Psoas muscle (tissue), 8 donors: ENCODE measurements at places on chromosomes 6 and 20.

GRCh38 chr6:53628354-53629119 is 37.0 kb downstream of the KLHL31 start:
- no peak for DNase-seq
- peaks cover 2% of the 10 kb centered on the region for H3K27me3 ChIP-seq
- no peak overlapping the region for H3K4me3 ChIP-seq

GRCh38 chr6:36944650-36945049 is 9.9 kb upstream of the PI16 start:
- H3K4me3 ChIP-seq = no peak overlapping the region
- DNase-seq = no peak
- no peaks in the 10 kb centered on the region for H3K36me3 ChIP-seq
- H3K27me3 ChIP-seq = no peaks in the 10 kb centered on the region
- H3K4me1 ChIP-seq = no peaks in the 10 kb centered on the region

GRCh38 chr6:165843121-165843520 is 180.1 kb upstream of the PDE10A start:
- H3K27ac ChIP-seq = no peak overlapping the region
- H3K4me3 ChIP-seq = no peak overlapping the region
- DNase-seq = no peak
- H3K4me1 ChIP-seq = no peaks in the 10 kb centered on the region

DNA sequence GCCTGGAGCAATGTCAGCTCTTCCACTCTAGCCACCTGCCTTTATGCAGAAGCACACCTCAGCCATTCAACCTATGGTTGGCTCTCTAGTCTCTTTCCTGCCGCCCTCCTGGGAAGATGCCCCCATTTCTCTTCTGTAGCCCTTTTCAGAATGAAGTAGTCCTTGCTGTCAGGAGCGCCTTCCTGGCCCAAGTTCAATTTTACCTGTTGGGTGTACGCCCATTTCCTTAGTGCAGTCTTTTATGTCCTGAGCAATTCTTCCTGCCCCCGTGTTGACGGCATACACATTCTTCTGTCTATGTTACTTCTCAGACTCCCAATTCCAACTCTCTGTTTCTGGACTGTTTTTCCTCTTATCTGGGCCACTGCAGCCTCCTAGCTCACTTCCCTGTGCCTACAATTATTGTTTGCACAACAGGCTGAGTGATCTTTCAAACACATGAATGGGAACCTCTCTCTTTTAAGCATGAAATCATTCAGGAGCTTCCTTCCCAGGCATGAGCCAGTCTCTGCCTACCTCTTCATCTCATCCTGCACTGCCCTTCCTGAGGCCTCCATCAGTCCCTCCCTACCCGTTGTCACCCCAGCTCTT is 389.2 kb downstream of the CD83 start:
- no peaks in the 10 kb centered on the region for H3K27me3 ChIP-seq
- H3K36me3 ChIP-seq = no peaks in the 10 kb centered on the region
- DNase-seq = no peak

DNA sequence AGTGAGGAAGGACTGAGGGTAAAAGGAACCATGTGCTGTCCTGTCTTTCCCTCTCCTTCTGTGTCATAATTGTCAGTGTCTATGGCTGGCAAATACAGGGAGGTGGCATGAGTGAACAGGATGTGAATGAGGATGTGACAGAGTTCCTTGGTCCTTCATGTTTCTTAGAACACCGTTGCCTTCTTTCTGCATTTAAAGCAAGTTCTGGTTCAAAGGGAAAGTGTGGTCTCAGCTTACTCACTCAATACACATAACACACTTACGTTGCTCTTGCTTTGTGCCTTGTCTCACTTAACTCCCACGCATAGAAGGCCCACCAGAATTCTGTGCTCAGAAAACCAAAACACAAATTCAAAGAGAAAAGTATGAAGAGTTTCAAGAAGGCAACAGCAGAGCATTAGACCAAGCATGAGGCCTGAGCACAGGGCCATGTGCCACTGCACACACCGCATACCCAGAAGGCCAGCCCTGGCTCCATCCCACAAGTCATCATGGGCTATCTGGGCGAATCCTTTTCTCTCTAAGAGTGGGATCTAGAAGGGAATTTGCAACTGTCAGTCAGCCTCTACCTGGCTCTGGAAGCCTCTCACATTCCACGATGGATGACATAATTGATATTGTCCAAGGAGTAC is 38.9 kb upstream of the SAYSD1 start:
- H3K4me1 ChIP-seq = no peaks in the 10 kb centered on the region
- no peak for DNase-seq
- no peak overlapping the region for H3K27ac ChIP-seq
- no peaks in the 10 kb centered on the region for H3K27me3 ChIP-seq
- H3K4me3 ChIP-seq = no peak overlapping the region
- H3K36me3 ChIP-seq = no peaks in the 10 kb centered on the region

- H3K4me1 ChIP-seq = no peaks in the 10 kb centered on the region
- H3K27me3 ChIP-seq = no peaks in the 10 kb centered on the region
- no peak overlapping the region for H3K27ac ChIP-seq
- H3K36me3 ChIP-seq = no peaks in the 10 kb centered on the region
These were observed 46.8 kb upstream of the RNF146 start for GRCh38 chr6:127219869-127220268.

DNA sequence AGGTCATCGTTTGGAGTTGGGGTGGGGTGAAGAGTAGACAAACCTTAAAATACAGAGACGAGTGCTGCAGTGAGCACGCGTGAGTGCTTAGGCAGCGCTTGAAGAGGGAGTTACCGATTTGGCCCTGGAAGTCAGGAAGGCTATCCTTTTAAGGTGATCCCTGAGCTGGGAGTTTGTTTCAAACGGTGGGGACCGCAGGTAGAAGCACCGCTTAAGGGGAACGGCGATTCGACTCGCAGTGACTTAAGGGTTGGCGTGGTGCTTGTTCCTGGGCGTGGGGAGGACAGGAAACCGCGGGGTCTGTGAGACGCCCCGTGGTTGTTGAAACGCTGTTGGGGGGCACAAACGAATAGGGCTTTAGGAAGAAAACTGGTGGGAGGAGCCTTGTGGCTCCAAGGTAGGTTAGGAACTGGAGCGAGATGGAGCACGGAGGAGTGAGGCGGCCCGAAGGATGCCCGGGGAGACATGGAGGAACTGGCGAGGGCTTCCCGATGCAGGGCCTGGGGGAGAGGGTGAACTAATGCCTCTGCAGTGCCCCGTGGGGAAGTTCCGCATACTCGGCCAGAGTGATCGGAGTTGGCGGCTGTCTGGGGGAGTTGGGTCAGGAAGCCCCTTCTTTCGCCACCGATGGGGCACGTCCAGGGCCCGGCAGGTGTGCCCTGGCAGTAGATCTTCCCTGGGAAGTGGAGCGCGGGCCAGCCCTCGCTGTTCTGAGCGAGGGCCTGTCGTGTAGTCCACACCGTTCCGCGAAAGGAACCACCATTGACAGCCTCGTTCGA is 1.3 kb upstream of the CDYL start:
- H3K4me3 ChIP-seq = peak overlapping the region; percentile 71
- H3K4me1 ChIP-seq = peaks cover 5% of the 10 kb centered on the region
- no peaks in the 10 kb centered on the region for H3K27me3 ChIP-seq
- H3K27ac ChIP-seq = peak overlapping the region; percentile 32

- H3K4me1 ChIP-seq = no peaks in the 10 kb centered on the region
- no peak overlapping the region for H3K27ac ChIP-seq
- no peak for DNase-seq
- no peaks in the 10 kb centered on the region for H3K36me3 ChIP-seq
- no peak overlapping the region for H3K4me3 ChIP-seq
- H3K27me3 ChIP-seq = no peaks in the 10 kb centered on the region
These were observed 53.1 kb downstream of the RBM24 start for GRCh38 chr6:17334265-17334664.

GRCh38 chr20:61105395-61105794 is 146.7 kb upstream of the CDH4 start:
- H3K27me3 ChIP-seq = peaks cover 3% of the 10 kb centered on the region
- no peaks in the 10 kb centered on the region for H3K36me3 ChIP-seq
- H3K27ac ChIP-seq = no peak overlapping the region
- no peaks in the 10 kb centered on the region for H3K4me1 ChIP-seq
- no peak overlapping the region for H3K4me3 ChIP-seq
- no peak for DNase-seq

DNA sequence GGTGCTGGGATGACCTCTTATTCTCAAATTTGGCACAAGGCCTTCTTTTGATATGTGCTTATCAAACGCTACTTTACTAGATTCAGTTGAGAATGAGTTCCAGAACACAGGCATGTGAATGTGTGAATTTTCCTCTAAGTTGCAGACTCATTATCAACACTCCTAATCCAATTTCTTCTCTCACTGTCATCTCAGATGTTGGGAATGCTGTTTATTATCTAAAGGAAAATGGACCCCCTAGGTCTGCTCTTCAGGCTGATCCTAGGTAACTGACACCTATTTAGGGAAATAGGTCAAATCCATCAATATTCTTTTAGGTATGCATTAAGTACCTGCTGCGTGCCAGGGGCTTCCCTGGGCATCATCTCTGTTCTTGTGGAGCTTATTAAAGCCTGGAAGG is 215.0 kb upstream of the NOX3 start:
- no peaks in the 10 kb centered on the region for H3K36me3 ChIP-seq
- H3K4me1 ChIP-seq = no peaks in the 10 kb centered on the region
- no peak overlapping the region for H3K4me3 ChIP-seq
- no peaks in the 10 kb centered on the region for H3K27me3 ChIP-seq
- no peak overlapping the region for H3K27ac ChIP-seq

- H3K27me3 ChIP-seq = no peaks in the 10 kb centered on the region
- H3K27ac ChIP-seq = no peak overlapping the region
- no peaks in the 10 kb centered on the region for H3K4me1 ChIP-seq
- H3K36me3 ChIP-seq = no peaks in the 10 kb centered on the region
- no peak for DNase-seq
- H3K4me3 ChIP-seq = no peak overlapping the region
These were observed 113.3 kb downstream of the AFG1L start for GRCh38 chr6:108407904-108408827.

GRCh38 chr6:15259766-15260098 is 13.9 kb downstream of the JARID2 start:
- no peak overlapping the region for H3K4me3 ChIP-seq
- no peak overlapping the region for H3K27ac ChIP-seq
- no peak for DNase-seq
- no peaks in the 10 kb centered on the region for H3K36me3 ChIP-seq
- H3K27me3 ChIP-seq = no peaks in the 10 kb centered on the region

DNA sequence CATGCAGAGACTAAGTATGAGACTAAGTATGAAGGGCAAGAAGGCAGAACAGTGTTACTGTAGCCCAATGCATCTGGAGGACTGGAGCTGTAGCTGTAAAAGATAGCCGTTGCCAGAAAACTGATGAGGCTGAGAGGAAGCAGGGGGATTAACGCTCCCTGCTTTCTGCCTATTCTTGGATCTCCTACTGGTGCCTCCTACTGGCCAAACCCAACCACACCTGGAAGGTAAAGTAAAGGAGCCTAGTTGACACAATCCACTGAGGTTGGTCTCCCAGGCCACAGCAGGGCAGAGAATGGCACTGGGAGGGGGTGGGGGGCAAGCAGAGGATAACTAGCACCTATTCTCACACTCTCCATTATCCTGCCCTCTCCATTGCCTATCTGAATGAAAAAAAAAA is 105.0 kb upstream of the MRPS10 start:
- no peaks in the 10 kb centered on the region for H3K27me3 ChIP-seq
- DNase-seq = no peak
- no peaks in the 10 kb centered on the region for H3K4me1 ChIP-seq
- H3K27ac ChIP-seq = no peak overlapping the region
- no peaks in the 10 kb centered on the region for H3K36me3 ChIP-seq

DNA sequence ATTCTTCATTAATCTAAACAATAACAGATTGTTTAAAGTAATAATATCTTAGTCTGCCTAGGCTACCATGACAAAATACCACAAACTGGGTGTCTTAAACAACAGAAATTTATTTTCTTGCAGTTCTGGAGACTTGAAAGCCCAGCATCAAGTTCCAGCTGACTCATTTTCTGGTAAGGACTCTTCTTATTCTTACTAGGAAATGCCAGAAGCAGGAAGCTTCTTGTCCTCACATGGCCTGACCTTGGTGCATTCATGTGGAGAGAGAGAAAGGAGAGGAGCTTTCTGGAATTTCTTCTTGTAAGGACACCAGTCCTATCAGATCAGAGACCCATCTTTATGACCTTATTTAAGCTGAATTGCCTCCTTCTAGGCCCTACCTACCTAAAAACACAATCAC is 110.5 kb downstream of the ANKRD60 start:
- DNase-seq = no peak
- H3K36me3 ChIP-seq = no peaks in the 10 kb centered on the region
- H3K27ac ChIP-seq = no peak overlapping the region
- no peak overlapping the region for H3K4me3 ChIP-seq
- peaks cover 3% of the 10 kb centered on the region for H3K27me3 ChIP-seq
- H3K4me1 ChIP-seq = no peaks in the 10 kb centered on the region

DNA sequence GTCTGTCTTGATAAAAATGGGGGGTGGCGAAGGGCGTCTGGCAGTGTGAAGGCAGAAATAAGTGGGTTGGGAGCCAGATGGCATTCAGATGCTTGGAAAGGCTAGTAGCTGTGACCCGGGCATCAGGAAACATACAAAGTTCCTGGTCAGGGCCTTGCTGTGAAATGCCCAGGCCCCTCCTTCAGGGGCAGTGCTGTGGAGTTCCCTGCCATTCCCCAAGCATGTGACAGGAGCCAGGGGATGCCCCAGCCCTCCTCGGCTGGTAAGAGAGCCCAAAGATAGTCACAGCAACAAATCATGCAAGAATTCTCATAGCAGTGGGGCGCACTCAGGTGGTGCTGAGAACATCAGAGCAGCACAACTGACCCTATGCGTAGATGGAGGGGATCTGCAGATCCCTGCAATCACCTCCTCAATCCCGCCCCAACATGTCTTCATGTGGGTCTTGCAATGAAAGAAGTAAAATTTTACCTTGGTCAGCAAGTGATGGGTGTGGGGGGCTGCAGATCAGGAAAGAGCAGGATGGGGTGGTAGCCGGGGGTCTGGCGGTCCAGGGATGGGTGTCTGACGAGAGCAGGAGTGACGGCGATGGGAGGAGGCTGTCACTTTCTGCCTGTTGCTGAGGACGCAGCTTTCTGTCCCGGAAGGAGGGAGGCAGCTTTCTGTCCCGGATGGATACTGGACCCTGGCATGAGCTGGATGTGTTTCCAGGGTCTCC is 39.5 kb downstream of the SLC22A1 start:
- H3K27ac ChIP-seq = no peak overlapping the region
- no peaks in the 10 kb centered on the region for H3K27me3 ChIP-seq
- H3K4me1 ChIP-seq = no peaks in the 10 kb centered on the region

DNA sequence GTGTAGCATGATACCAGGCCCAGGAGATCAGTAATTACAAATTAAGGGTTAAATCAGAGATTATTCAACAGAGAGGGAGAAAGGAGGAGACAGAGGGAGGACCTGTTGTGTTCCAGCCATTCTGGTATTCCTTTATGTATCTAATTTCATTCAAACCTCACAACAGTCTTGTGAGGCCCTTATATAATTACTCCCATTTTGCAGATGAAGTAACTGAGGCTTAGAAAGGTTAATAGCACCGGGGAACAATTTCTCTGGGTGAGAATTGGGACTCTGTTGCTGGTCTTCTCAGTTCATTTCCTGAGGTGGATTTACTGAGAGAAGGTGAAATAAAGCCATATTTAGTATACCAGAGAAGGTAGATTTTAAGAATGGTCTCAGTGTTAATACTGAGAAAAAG is 66.6 kb downstream of the C6orf52 start:
- no peak overlapping the region for H3K4me3 ChIP-seq
- no peaks in the 10 kb centered on the region for H3K27me3 ChIP-seq
- no peaks in the 10 kb centered on the region for H3K4me1 ChIP-seq
- no peak overlapping the region for H3K27ac ChIP-seq
